ENCODE measurements at places on chromosomes 13 and 19. TPM values are rescaled to one million over a fixed set of nuclear protein-coding genes. Genes with fewer than 3 reads are reported as not detected.

Gene HOMER3
- polyA plus RNA-seq = 23.4 TPM

Gene HS6ST3
- 5.8 TPM for polyA plus RNA-seq

Gene NLRP7
- not detected for polyA plus RNA-seq

Gene PSG2
- not detected for polyA plus RNA-seq

Gene SIGLEC8
- not detected for polyA plus RNA-seq

Gene CEACAM20
- not detected for polyA plus RNA-seq

Gene TMEM190
- polyA plus RNA-seq = not detected

All from Purkinje cell (primary cell).